T-helper 2 cell treated with Interferon-gamma antibody and Interleukin-4, amounts not matched to agents 5 μg/mL and 100 μg/mL, for 36 hours (primary cell): ENCODE measurements at places on chromosomes 7 and 10.
A peak's percentile ranks its signal among the peaks of the same experiment; 100 is the strongest.

DNA sequence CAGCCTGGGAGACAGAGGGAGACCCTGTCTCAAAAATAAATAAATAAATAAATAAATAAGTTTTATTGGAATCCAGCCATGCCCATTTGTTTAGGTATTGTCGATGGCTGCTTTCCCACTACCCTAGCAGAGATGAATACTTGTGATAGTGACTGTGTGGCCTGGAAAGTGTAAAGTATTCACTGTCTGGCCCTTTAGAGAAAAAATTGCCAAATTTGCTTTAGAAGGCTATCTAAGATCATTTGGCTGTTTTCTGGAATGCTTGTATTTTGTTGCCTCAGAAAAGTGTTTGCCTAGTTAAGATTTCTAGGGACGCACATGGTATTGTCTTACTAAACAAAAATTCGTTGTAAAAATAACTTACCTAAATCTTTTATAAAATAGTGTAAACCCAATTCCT, 35.4 kb downstream of the CHN2 start:
- DNase-seq, result no peak

DNA sequence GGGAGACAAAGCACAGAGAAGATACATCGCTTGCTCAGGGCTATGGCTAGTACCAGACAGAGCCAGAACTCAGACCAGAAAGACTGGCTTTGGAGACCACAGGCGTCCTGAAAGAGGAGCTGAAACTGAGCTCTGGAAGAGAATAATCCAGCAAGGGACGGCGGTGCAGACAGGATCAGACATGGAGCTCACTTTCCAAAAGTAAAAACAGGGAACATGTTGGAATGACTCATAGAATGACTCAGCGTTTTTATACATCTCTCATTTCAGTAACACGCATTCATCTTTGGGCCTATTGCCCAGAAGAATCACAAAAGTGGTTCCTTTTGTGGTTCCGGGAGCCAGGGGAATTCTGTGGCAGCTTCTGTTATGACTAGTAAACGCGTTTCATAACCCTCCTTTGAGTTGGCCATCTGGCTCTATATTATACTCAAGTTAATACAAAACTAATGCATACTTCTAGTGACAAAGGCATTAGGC, 37.2 kb downstream of the PLEKHS1 start:
- no peak for DNase-seq

DNA sequence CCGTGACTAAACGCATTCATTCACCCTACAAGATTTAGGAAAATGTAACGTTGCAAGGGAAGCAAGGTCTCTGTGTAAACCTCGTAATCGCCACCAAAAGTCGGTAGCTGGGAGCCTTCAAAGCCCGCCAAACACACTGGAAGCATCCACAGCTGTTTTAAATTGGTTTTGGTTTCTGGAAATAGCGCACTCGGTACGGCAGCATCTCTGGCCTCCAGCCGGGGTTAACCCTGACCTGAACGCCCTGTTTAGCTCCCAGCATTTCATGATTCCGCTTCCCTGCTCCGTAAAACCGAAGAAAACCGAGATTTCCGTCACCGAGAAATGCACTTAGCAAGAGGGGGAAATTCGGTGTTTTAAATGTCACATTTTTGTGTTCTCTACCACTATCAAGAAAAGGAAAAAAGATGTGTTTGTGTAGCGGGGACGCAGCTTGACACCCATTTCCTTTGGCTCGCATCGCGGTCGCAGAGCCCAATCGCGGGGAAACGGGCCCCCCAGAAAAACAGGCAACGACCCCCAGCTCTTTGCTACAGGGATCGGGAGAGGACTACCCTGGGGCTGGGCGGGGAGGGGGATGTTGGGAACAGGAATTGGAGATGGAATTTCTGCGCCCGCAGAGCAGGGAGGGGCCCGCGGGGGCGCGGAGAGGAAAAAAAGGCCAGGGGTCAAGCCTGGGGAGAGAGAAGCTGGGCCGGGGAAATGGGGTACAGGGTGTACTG, 646 bp downstream of the SGCE start:
- peak; percentile 5 for DNase-seq

- no peak for DNase-seq
Observed at GRCh38 chr7:141411133-141411532, 140.1 kb upstream of the AGK start.

DNA sequence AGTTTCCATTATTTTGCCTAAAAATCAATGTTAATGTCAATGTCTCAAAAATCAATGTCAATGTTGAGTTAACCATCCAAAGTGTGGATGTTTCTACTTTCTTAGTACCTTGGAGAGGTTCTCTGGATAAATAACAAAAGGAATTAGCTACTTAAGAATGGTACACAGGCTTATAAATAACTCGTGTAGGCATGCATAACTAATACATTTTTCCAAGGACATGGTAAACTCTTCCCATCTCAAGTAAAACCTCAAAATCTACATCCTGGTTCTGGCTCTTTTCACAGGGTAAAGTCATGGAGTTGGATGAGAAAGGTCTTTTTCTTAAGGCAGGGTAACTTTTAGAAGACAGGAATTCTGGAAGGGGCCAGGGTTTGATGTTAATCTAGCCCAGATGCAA, 59.9 kb downstream of the CAV1 start:
- DNase-seq, result no peak

- peak; percentile 36 for DNase-seq
Observed at GRCh38 chr10:103493362-103493915, at the start of gene NEURL1. NEURL1 (plus strand) TSS chr10:103493705; CDS start chr10:103494388, 683 bp downstream.

GRCh38 chr10:89095701-89096391, 105.2 kb downstream of the FAS start:
- DNase-seq, result no peak

DNA sequence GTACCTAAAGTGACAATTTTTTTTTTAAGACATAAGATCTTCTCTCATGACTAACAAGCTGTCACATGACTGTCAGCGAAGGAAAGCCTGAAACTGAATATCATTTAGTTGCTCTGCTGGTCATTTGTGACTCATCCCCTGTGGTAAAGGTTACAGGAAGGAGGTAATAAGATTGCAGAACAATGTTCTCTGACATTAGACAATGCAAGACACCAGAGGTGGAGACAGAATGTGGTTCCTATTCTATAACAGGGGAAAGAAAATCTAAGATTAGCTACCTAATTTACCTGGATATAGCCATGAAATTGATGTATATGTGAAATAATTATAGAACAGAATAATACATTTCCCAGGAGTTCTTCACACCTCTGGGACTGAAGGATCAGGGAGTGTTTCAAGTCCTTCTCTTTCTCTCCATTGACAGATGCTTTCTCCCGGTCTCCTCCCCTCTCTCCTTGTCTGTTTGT, 47.7 kb downstream of the LRGUK start:
- peak; percentile 36 for DNase-seq

- DNase-seq, result no peak
Observed at GRCh38 chr7:41809116-41809515, 106.2 kb upstream of the INHBA start.

GRCh38 chr7:19362099-19362498, 216.9 kb upstream of the FERD3L start:
- no peak for DNase-seq

DNA sequence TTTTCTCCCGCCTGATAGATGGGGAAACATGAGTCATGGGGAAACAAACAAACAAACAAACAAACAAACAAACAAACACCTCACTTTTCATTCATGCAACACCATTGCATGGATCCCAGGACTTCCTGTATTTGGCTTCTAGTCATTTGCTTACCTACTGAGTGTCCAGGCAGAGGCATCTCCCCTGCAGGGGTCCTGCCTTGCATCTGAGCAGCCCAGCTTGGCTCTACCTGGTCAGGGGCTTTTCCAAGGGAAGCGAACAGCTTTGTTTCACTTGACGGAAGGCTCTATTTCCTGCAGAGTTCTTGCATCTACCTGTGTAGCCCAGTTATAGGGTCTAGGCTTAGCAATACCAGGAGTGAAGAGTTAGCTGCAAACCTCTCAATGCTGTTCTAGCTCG, 374.2 kb downstream of the GATA3 start:
- no peak for DNase-seq

GRCh38 chr7:11760372-11760771, 71.6 kb downstream of the THSD7A start:
- DNase-seq, result no peak

DNA sequence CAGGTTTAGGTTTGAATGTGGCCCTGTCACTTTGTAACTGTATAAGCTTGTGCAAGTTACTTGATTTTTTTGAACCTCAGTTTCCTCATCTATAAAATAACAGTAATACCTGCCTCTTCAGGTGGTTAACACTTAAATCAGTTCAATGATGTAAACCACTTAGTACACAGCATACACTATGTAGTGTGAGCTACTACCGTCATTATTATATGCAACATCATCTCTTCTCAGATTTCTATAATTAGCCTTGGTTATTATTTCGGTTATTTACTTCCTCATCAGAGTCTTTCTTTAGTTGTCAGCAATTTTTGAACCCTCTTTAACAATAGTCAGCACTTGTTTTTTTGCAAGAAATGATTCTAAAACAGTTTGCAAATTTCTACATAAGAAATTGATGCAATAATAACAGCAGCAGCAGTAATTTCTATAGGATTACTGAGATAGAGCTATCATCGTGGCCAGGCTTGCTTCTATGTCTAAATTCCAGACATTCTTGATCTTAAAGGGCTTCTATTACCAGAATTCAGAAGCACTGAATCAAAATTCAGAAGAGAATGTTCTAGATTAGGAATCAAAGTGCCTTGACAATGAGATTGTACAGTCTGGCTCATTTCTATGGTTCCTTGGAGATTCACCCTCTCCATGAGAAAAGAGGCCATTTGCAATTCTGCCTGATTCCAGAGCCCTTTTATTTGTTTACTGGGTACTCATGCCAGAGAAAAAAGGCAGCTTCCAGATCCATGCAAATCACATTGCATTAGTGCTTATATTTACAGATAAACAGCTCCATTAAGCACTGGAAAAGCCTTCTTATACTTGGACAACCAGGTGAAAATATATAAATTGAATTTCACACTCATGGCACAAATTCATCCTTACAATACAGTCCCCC, 25.0 kb upstream of the WDR11 start:
- DNase-seq, result no peak

GRCh38 chr10:54478601-54479000, 322.4 kb downstream of the PCDH15 start:
- no peak for DNase-seq

DNA sequence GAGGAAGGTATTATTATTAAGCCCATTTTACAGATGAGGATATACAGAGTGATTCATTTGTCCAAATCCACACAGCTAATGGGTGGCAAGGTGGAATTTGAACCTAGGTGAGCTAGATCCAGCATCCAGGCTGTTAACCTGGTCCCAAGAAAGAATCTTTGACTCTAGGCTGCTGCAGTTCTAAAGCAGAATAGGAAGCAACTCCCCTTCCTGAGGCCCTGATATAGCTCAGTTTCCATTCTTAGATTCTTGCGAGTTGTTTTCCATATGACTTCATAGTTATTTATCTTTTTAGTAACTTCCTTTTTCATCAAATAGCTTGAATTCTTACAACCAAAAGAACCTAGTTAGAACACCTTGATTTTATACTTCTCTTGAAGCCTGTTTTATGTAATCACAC, 24.1 kb upstream of the ZC3HAV1L start:
- DNase-seq, result no peak

GRCh38 chr7:104156842-104157277, 51.0 kb downstream of the ORC5 start:
- DNase-seq, result no peak

- peak; percentile 21 for DNase-seq
Observed at GRCh38 chr7:134750083-134751062, 29.1 kb upstream of the CALD1 start.

- DNase-seq, result no peak
Observed at GRCh38 chr10:120701381-120701780, 149.8 kb upstream of the WDR11 start.

DNA sequence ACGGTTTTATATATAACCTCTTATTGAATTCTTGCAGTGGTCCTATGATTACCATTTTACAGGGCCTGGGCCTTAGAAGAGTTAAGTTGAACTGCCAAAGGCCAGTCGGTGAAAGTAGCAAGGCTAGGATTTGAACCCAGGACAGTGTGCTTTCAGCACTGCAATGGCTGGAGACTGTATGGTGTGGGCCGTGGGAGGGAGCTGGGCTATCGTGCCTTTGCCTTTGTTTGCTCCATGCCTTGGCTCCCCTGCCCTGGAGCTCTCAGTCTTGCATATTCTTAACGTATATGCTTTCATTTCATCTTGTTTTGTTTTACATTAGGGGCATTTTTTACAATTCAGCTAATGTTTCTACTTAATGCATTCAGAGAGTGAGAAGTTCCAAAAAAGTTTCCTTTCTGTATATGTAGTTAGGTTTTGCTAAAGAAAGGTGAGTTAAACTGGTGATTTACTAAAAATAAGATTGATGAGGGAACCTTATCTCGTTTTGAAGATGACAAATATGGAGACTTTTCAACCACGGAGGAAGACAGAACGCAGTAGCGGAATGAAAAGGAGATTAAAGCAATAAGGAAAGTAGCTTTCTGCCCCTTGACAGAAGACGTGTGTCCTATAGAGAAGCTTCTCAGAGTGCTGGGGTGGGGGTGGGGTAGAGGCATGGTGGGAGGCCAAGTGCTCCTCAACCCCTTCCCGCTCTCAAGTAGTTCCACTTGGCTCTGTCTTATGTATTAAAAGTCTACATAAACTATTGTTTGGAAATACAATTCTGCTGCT, 82.5 kb downstream of the RTKN2 start:
- peak; percentile 49 for DNase-seq

DNA sequence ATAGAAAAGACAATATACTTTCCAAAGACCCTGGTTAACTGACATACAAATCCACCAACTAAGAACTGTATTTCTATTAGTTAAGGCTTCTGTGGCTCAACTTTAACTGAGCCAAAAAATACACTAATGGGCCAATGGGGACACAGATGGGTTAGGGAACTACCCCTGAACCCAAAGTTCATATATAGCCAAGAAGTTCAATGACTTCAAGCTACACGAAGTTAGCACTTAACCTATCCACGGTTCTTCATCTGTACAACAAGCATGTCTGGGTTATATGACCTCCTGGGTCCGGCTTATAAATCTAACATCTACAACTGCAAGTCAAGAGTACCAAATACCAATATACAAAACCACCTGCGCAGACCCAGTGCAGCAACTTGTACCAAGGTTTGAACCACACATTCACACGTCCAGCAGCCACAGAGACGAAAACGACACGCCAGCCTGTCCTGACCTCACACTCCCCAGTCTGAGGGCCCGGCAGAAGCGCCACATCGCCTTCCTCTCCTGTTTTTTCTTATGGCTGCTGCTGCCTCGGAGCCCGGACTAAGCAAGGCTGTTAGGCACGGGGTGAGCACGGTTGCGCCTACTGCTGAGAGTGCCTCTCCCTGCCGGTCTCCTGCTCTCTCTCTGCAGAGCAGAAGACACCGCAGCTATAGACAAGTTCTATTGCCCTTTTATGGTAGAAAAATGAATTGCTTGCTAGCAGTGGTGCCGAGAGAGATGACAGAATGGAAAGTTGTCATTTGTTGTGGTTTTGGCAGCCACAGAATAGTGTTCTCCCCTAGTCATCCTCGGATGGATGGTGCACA, 86.3 kb downstream of the RNF216 start:
- DNase-seq, result peak; percentile 86

DNA sequence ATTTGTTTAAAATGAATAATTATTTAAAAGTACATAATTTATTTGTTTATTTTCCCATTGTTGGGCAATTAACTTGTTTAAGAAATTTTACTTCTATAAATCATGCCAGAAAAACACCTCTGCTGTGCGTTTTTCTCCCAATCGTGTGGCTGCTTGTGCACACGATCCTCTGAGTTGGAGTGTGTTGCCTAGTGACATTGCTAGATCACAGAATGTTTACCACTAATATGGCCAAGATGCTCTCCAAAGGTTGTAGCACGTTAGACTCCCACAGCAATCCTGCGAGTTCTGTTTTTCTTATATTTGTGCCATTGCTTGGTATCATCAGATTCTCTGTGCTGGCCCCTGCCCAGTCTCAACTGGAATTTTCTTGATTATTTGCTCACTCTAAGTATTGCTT, 207.1 kb upstream of the ADCY1 start:
- DNase-seq, result no peak
